ENCODE measurements at places on chromosomes 11 and 22.

DNA sequence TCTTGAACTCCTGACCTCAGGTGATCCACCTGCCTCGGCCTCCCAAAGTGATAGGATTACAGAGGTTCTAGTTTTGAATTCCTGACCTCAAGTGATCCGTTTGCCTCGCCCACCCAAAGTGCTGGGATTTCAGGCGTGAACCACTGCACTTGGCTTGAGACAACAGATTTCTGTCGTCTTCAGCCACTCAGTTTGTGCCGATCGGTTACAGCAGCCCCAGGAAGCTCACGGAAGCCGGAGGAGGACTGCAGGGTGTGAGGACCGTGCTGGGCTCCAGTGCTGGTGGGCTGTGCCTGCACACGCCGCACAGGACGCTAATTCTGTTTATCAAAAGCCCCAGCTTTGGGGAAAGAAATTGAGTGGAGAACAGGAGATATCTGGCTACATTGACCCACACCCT, 82.0 kb downstream of the CELSR1 start:
- H3K4me3 ChIP-seq, result no peak overlapping the region
- peaks cover 39% of the 10 kb centered on the region for H3K27me3 ChIP-seq
- H3K27ac ChIP-seq, result no peak overlapping the region
- H3K4me1 ChIP-seq, result peaks cover 6% of the 10 kb centered on the region
- no peaks in the 10 kb centered on the region for H3K36me3 ChIP-seq
- DNase-seq, result no peak

DNA sequence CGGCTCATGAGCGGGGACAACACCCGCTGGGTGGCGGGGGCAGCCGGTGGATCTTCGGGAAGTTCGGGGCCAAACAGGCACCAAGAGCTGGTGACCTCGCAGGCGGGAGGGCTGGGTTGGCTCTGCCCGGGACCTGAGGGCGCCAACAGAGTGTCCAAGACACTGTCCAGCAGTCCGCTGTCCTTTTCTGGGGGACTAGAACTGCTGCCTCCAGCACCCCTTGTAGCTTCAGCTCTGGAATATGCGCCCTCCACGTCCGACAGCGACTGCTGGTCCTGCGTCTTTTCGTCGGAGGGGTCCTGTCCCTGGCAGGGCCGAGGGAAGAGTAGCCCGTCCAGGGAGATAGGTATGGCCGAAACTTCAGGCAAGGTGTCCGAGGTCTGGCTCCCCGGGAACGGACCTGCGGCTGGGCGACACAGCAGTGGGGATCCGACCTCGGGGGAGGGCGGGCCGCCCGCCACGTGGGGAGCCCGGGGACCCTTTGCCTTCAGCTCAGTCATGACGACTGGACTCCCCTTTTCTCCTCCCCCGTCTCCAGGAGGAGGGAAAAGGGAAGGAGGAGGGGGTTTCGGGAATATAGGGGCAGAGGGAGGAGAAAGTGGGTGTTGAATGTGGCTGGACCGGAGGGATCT, 926 bp downstream of the PGR start:
- H3K4me1 ChIP-seq, result no peaks in the 10 kb centered on the region
- H3K27me3 ChIP-seq, result peaks cover 18% of the 10 kb centered on the region
- H3K27ac ChIP-seq, result no peak overlapping the region

DNA sequence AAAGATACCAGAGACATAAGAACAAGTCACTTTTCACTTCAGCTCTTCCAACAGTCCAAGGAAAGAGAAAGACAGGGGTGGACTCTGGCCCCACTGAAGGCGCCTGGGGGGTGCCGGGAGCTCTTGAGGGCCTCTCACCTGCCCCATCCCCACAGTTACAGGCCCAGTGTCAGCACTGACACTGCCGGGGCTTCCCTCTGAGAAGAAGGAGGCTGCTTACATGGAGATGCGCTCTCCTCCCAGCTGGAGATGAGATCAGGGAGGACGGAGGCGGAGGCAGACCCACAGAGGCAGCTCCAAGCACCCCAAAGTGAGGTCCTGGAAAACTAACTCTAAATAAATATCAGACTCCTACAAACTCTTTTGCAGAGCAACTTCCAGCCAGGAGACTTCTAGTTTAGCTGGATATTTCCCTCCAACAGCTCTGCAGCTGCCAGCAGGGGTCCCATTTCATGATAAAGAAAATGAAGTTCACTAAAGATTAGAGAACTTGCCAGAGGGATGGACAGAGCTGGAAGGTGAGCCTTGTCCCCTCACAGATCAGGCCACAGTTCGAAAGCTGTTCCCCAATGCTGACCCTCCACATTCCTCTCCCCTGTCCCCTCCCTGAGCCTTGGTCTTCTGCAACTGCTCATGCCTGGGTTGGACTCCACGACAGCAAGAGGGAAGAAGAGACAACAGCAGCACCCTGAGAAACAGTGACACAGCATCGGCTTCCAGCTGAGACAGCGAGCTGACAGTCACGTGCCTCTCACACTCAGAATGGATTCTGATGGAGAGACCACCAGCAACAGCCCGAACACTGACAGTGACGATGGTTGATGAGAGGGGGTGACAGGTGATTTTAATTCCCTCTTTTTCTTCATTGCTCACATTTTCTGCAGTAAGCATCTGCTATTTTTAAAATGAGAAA, 5.8 kb downstream of the CARS1 start:
- no peaks in the 10 kb centered on the region for H3K27me3 ChIP-seq
- H3K27ac ChIP-seq, result peak overlapping the region; percentile 80
- H3K4me1 ChIP-seq, result peaks cover 54% of the 10 kb centered on the region
- no peak for DNase-seq
- peaks cover 6% of the 10 kb centered on the region for H3K36me3 ChIP-seq

GRCh38 chr22:23245799-23246136, 65.5 kb downstream of the BCR start:
- no peaks in the 10 kb centered on the region for H3K27me3 ChIP-seq
- peaks cover 7% of the 10 kb centered on the region for H3K36me3 ChIP-seq
- H3K4me3 ChIP-seq, result no peak overlapping the region
- H3K27ac ChIP-seq, result peak overlapping the region; percentile 72
- DNase-seq, result no peak
- H3K4me1 ChIP-seq, result peaks cover 85% of the 10 kb centered on the region

- H3K4me3 ChIP-seq, result no peak overlapping the region
- H3K27ac ChIP-seq, result no peak overlapping the region
- peaks cover 28% of the 10 kb centered on the region for H3K27me3 ChIP-seq
Observed at GRCh38 chr11:75426720-75427086, 6.3 kb downstream of the KLHL35 start.
